Activated T-helper 17 cell treated with anti-CD3 and anti-CD28 coated beads, Interleukin-2, amount 50 U/mL, for 72 hours (primary cell): ENCODE measurements at places on chromosomes 6 and 20.

GRCh38 chr6:101666256-101666655 lies 272.7 kb downstream of the GRIK2 start:
- H3K27ac ChIP-seq: no peak overlapping the region
- no peak overlapping the region for H3K4me3 ChIP-seq
- no peaks in the 10 kb centered on the region for H3K27me3 ChIP-seq
- ATAC-seq: no peak
- H3K4me1 ChIP-seq: no peaks in the 10 kb centered on the region

GRCh38 chr6:106617302-106617701 lies 12.0 kb downstream of the RTN4IP1 start:
- ATAC-seq: no peak
- H3K4me3 ChIP-seq: no peak overlapping the region
- no peak overlapping the region for H3K27ac ChIP-seq
- H3K36me3 ChIP-seq: peaks cover 50% of the 10 kb centered on the region

DNA sequence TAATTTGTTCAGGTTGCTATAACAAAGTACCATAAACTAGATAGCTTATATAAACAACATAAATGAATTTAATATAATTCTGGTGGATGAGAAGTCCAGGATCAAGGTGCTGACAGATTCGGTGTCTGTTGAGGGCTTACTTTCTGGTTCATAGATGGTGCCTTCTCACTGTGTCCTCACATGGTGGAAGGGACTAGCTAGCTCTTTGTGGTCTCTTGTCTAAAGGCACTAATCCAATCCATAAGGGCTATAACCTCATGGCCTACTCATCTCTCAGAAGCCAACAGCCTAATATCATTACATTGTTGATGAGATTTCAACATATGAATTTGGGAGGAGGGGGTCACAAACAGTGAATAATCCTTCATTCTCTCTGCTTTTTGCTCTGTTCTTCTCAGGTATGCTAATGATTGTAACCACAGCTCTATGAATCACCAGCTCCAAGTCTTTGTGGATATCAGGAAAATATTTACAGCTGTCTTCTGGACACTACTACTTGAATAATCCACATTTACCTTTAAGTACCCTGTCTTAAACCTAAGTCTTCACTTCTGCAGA lies 122.3 kb downstream of the NKAIN2 start:
- H3K4me3 ChIP-seq: no peak overlapping the region
- no peaks in the 10 kb centered on the region for H3K36me3 ChIP-seq
- ATAC-seq: no peak
- no peaks in the 10 kb centered on the region for H3K27me3 ChIP-seq

- ATAC-seq: no peak
- no peaks in the 10 kb centered on the region for H3K4me1 ChIP-seq
- H3K4me3 ChIP-seq: no peak overlapping the region
- no peaks in the 10 kb centered on the region for H3K27me3 ChIP-seq
- H3K36me3 ChIP-seq: no peaks in the 10 kb centered on the region
- no peak overlapping the region for H3K27ac ChIP-seq
These were observed 454.9 kb downstream of the BTBD3 start for GRCh38 chr20:12372557-12372956.
